ENCODE measurements at places on chromosomes 3 and 15. TPM values are rescaled to one million over a fixed set of nuclear protein-coding genes. Genes with fewer than 3 reads are reported as not detected.

SLC27A2 gene
- 26.4 TPM for total RNA-seq

LIPH gene
- 8.1 TPM for total RNA-seq

TTC23 gene
- total RNA-seq: 11.0 TPM

APOD gene
- total RNA-seq: 0.72 TPM

ARHGAP31 gene
- total RNA-seq: 0.96 TPM

GPR160 gene
- 1.8 TPM for total RNA-seq

ZNF717 gene
- 3.2 TPM for total RNA-seq

GATA2 gene
- total RNA-seq: 4.1 TPM

MKRN3 gene
- 2.0 TPM for total RNA-seq

RHOV gene
- total RNA-seq: 4.1 TPM

ABCF3 gene
- 34.4 TPM for total RNA-seq

CKMT1B gene
- 7.6 TPM for total RNA-seq

CHST13 gene
- 0.98 TPM for total RNA-seq

MIX23 gene
- total RNA-seq: 52.6 TPM

PPP2R3A gene
- 2.7 TPM for total RNA-seq

ST8SIA2 gene
- total RNA-seq: 0.44 TPM

SLC24A5 gene
- total RNA-seq: not detected

PLSCR5 gene
- total RNA-seq: not detected

PHC3 gene
- 14.0 TPM for total RNA-seq

CHRM5 gene
- 0.01 TPM for total RNA-seq

MYZAP gene
- 0.72 TPM for total RNA-seq

PDCD10 gene
- total RNA-seq: 54.3 TPM

LRRN1 gene
- not detected for total RNA-seq

UPK1B gene
- 10.7 TPM for total RNA-seq

All from A549 treated with CpdA at 1 μM for 4 hours (cell line).